ENCODE measurements at places on chromosomes 12 and 14.

- no peak for DNase-seq
Measured at GRCh38 chr14:78683981-78684380, 513.8 kb downstream of the NRXN3 start.

DNA sequence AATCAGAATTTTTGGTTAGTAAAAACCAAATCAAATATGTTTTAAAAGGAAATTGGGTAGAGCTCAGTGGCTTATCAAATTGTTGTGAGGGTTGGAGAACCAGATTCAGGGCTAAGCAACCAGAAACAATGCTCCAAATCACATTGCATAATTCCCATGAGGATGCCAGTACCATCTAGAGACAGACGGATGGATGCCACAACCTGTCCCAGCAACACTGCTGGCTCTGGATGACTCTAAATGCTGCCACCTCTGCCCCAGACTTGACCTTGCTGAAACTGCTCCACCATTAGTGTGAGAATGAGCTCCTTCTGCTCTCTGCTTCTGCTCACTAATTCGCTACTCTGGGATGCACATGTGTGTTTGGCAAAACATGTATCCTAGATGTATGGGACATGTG, 43.9 kb downstream of the FRS2 start:
- no peak for DNase-seq

GRCh38 chr14:83006121-83006670, 1472.5 kb upstream of the SEL1L start:
- no peak for DNase-seq

GRCh38 chr12:1071182-1071581, 80.2 kb downstream of the ERC1 start:
- no peak for DNase-seq

DNA sequence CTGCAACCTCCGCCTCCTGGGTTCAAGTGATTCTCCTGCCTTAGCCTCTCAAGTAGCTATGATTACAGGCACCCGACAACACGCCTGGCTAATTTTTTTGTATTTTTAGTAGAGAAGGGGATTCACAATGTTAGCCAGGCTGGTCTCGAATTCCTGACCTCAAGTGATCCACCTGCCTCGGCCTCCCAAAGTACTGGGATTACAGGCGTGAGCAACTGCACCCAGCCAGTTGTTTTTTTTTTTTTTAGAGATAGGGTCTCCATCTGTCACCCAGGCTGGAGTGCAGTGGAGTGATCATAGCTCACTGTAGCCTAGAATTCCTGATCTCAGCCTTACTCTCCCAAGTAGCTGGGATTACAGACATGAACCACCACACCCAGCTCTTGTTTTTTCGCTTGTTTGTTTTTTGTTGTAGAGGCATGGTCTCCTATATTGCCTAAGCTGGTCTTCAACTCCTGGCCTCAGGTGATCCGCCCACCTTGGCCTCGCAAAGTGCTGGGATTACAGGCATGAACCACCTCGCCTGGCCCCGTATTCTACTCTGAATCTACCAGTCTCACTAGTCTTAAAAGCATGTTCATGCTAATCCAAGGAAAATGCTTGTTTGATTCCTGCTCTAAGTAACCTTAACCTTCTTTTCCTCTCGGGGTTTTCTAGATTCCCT, 31.7 kb upstream of the STRN3 start:
- DNase-seq, result no peak

- DNase-seq, result no peak
Measured at GRCh38 chr14:54814076-54814475, 88.5 kb downstream of the GCH1 start.

DNA sequence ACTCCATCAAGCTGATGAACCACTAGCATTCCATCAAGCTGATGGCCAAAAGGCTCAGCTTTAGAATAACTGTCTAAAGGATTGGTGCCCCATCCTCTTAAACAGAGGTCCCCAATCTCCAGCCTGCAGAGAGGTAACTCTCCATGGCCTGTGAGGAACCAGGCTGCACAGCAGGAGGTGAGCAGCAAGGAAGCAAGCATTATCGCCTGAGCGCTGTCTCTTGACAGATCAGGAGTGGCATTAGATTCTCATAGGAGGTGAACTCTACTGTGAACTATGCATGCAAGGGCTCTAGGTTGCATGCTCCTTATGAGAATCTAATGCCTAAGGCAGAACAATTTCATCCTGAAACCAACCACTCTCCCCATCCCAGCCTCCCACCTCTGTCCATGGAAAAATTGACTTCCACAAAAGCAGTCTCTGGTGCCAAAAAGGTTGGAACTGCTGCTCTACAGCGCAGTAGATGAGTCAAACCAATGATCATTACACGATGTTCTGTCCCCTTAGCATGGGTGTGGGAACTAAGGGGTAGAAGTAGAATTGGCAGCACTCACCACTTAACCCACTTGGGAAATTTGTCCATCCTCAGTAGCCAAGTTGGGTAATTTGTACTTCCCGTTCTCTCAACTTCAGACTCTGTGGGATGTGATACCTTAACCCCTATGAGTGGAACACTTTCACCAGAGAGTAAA, 66.9 kb downstream of the ANKS1B start:
- DNase-seq, result no peak

DNA sequence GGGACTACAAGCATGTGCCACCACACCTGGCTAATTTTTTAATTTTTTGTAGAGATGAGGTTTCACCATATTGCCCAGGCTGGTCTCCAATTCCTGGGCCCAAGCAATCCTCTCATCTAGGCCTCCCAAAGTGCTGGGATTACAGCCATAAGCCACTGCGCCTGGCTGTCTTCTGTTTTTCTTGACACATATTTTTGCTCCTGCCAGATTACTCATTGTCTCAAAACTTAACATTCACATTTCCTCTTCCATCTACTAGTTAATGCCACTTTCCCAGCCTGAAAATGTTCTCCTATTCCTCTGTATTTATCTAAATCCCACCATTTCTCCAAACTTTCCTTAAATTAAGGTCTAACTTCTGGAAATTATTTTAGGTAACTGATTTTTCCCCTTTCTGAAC, 36.2 kb upstream of the KCNH3 start:
- DNase-seq, result no peak

- DNase-seq, result no peak
Measured at GRCh38 chr14:32635061-32635719, 303.5 kb upstream of the NPAS3 start.

DNA sequence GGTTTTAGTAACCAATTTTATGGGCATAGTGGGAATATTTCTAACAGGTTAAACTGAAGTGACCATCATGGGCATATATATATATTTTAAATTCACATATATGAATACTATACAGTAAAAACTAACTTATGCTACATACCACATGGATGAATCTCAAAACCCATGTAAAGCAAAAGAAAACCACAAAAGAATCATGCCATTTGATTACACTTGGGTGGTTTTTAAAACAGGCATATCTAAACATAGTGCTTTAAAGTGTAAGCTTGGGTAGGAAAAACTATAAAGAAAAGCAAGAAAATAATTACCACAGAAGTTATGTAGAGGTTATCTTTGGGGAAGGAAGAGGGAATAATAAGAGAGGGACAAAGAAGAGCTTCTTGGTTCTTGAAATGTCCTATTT, 326.1 kb downstream of the NAV3 start:
- DNase-seq, result no peak

DNA sequence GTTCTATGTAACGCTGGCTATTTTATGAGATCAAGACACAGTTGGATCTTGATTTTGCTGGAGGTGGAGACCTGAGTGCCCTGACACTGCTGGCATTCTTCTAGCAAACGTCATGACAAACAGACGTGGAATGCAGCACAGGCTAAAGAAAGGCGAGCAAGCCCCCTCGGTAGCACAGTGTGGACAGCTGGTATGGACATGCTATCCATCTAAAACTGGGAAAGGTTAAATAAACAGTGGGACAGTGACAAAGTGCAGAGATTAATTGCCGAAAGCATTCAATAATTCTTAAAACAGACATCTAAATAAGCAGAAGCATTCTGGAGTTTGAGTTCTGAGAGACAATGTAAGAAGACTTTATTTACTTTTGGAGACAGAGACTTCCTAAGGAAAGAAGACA, 237.2 kb downstream of the FBXL14 start:
- DNase-seq, result no peak

DNA sequence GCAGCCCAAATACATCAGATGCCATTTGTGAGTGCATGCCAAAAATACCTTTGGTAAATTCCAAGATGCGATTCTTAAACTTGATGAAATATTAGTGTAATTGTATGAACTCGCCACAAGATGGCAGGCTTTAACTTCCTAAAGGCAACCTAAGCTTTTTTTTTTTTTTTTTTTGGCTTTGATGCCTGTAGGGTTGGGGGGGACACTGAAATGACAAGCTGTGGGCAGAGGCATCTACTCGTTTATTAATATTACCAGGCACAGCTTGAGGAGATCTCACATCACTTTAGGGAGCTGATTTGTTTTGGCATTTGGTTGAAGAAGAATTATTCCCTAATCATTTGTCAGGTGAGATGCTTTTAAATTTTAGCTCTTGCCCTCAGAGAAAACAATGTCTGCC, 126.7 kb upstream of the CCDC196 start:
- no peak for DNase-seq

- no peak for DNase-seq
Measured at GRCh38 chr12:103139876-103140275, 182.4 kb downstream of the ASCL1 start.

- no peak for DNase-seq
Measured at GRCh38 chr12:4279198-4279690, 5.7 kb downstream of the CCND2 start.

DNA sequence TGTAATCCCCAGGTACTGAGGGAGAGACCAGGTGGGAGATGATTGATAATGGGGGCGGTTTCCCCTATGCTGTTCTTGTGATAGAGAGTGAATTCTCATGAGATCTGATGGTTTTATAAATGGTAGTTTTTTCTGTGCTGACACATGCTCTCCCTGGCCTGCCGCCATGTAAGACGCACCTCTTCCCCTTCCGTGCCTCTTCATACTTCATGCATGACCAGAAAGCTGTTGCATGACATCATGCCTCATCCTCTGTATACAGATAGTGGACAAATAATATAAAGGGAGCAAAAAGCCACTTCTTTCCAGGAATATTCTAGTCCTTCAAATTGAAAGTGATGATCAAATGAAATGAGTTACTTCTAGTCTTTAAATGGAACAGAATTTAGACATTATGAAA, 47.3 kb upstream of the LRIG3 start:
- DNase-seq, result no peak

- DNase-seq, result no peak
Measured at GRCh38 chr14:96718407-96718806, 78.8 kb upstream of the VRK1 start.

DNA sequence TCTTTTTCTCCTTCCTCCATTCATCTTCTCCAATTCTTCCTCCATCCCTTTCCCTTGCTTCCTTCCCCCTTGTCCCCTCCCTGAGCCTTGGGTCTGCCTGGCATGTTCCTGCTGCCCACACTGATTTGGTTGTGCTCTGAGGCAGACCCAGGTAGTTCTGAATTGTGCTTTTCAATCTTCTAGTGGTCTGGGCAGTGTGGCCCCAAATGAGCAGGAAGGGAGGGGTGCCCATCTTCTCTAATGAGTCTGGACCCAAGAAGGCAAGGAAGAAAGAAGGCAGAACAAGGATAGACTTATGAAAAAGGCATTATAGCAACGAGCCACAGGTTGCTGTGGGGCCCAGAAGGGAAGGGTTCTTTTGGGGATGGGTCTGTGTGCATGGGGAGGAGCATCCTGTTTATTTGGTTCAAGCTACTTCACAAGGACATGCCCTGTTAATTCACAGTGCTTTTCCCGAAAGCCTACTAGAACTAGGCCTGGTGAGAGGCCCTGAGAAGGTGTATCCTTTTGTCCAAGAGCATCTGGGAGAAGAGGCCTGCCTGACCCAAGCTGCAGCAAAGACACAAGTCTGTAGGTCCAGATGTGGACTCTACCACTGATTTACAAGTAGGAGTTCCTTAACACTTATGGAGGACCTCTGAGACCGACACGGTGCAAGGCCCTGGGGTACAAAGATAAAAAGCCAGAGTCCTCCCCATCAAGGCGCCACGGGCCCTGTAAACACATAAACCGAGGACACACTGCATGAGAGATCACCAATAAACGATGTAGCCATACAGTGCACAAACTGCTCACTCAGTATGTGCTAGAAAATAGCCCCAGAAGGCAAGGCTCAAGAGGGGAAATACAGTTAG, 1.1 kb upstream of the SUSD6 start:
- no peak for DNase-seq

DNA sequence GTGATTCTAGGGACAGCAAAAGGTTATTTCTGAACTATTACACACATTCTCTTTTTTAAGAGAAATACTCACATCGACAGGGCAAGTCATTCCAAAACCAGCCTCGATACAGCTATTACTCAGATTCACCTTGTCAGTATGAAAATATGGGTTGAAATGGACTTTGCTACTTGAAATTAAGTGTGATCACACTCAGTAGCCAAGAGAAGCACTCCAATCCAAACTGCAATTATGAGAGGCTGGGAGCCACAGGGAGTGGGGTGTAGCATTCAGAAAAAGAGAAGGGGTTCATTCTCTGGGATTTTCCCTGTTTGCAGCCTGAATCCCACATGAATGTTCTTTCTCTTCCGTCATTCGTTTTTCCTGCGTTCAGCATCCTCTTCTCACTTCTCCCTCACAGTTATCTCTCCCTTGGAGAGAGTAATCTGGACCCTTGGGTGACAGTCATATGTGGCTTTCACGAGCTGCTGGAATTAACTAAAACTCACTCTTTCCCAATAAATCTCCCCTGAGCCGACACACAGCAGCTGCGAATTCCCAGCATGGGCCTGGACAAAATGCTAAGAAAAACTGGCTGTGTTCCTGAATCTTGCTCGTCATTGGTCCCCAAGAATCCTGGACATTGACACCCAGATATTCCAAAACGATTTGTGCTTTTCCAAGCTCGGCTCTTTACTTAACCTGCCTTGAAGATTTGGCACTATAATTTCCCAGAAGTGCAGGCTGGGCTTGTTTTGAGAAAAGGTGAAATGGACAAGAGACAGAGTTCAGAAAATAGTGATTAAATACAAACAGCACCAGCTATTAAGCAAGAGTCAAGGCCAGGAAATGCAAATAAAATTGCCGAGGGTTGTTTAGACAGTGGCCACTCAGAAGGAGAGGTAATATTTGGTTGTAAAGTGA, 199.5 kb upstream of the PLEKHG7 start:
- DNase-seq, result no peak

DNA sequence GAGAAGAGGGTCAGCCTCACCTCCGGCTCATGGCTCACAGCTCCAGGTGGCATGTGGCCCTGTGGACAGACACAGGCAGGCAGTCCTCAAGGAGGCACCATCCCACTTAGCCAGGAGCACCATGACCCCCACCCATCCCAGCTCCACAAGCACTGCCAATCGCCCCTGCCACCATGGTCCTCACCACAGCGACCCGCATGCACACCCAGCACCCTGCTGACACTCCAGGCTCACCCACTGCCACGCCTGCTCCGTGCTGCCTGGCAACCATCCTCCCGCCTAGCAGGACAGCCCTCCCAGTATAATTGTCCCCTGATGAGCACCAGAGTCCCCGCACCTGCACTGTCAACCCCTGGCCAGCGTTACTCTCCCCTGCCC, 50.9 kb downstream of the TRPV4 start:
- DNase-seq, result no peak

DNA sequence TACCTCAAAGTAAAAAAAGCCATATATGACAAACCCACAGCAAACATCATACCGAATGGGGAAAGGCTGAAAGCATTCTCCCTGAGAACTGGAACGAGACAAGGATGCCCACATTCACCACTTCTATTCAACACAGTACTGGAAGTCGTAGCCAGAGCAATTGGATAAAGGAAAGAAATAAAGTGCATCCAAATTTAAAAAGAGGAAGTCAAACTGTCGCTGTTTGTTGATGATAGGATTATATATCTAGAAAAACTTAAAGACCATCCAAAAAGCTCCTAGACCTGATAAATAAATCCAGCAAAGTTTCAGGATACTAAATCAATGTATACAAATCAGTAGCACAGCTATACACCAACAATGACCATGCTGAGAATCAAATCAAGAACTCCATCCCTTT, 5.2 kb downstream of the NDUFA12 start:
- no peak for DNase-seq
